Putamen (tissue), 1 donor: ENCODE measurements at places on chromosomes 16 and 17.

GRCh38 chr16:67137605-67138004 lies 13.2 kb downstream of the B3GNT9 start:
- no peak for DNase-seq

DNA sequence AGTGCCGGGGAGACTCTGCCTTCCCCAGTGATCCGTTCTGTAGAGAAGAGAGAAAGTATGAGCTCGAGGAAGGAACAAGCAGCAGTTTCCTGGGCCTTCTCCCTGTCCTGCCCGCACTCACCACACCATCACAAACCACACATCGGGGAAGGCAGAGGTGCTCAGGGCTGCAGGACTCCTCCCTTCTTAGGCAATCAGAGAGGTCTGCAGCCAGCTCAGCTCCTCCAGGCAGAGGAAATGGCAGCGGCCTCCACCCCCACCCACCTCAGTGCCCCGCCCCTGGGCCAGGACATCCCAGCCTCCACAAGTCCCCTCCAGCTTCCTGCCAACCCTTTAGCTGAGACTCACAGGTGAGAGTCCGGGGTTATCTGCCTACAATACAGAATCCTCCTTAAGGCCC lies 2.0 kb downstream of the ZNF319 start:
- DNase-seq = no peak

GRCh38 chr16:82936941-82937551 lies 310.3 kb downstream of the CDH13 start:
- no peak for DNase-seq

GRCh38 chr17:48056246-48056745 lies 8.1 kb downstream of the NFE2L1 start:
- no peak for DNase-seq

- DNase-seq = no peak
Measured at GRCh38 chr17:64318068-64318467, 55.0 kb upstream of the TEX2 start.

GRCh38 chr16:89584768-89585549 lies 9.4 kb downstream of the CPNE7 start:
- DNase-seq = peak; percentile 75

- DNase-seq = no peak
Measured at GRCh38 chr17:30482555-30482954, 5.3 kb downstream of the GOSR1 start.

DNA sequence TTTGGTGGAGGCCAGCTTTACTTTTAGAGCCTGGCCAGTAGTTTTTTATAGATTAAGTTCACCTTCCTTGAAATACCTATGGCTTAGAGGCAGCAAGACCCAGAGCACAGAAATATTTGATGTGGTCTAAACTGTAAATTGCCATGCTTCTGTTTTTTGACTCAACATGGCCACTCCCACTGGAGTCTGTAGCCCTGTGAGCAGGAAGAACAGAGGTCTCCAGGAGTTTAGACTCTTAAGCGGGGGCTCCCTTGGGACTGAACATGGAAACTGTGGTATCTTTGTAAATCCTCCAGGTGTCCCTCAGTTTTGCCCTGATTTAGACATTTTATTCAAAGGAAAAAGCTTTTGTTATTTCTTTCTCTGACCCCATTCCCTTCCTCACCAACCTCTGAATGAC lies 145.6 kb downstream of the FTO start:
- no peak for DNase-seq

- no peak for DNase-seq
Measured at GRCh38 chr16:27384425-27384824, 17.5 kb upstream of the IL21R start.

DNA sequence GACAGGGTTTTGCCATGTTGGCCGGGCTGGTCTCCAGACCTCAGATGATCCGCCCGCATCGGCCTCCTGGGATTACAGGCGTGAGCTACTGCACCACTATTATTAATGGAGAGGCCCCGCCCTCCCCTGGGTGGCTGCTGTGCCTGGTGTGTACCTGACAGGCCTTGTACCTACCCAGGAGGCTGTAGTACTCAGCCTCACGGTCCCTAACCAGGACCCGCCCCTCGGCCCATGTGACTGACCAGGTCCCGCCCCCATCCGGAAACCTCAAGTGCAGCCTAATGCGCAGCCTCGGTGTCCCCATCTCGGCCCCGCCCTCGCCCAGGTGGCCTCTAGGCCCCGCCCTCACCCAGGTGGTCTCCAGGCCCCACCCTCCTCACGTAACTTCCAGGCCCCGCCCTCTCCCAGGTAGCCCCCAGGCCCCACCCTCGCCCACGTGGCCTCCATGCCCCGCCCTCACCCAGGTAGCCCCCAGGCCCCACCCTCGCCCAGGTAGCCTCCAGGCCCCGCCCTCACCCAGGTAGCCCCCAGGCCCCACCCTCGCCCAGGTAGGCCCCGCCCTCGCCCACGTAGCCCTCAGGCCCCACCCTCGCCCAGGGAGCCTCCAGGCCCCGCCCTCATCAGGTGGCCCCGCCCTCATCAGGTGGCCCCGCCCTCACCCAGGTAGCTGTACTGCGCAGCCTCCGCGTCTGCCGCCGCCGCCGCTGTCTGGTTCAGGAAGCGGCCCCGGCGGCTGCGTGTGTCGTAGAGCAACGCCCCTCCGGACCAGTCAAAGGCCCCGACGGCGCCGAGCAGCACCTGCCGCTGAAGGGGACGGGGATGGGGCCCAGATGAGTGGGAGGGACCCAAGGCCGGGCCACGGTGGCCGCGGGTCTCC lies 31.0 kb downstream of the HASPIN start:
- no peak for DNase-seq

DNA sequence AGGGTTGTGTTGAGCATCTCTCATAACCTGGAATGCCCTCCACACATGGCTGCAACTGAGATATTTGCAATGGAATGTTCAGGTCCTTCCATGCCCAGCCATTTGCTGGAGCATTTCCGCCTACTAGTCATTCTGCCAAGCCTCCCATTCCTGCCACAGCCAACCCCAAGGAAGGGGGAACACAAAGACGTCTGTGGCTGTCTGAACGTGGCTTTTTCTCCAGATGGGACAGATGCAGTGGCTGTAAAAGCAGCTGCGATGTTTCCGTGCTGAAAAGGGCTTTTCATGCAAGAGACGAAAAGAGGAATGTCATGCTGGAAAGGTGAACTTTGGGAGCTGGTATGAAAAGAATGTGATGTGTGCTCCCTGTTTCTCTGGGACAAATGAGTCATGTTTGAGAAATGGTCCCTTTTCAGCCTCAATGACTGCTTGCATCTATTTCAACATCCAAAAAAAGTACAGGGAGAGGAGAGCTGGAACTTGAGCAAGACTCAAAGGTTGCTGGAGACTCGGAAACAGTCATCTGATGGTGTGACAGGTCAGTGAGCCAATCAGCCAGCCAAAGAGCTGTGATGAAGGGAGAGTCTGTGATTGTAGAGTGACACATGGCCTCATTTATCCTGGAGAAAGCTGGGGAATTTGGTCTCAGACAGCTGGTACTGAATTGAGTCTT lies 208.9 kb downstream of the SHISA9 start:
- peak; percentile 6 for DNase-seq

- DNase-seq = no peak
Measured at GRCh38 chr17:46059486-46059885, 60.4 kb downstream of the STH start.

- DNase-seq = no peak
Measured at GRCh38 chr17:77140878-77141767, at the start of gene SEC14L1. Gene SEC14L1 (plus strand): TSS chr17:77140969. CDS start chr17:77143597, 2,628 bp downstream.

- peak; percentile 7 for DNase-seq
Measured at GRCh38 chr17:2904135-2904534, 107.9 kb downstream of the RAP1GAP2 start.

GRCh38 chr17:76935331-76935730 lies 67.1 kb downstream of the MGAT5B start:
- no peak for DNase-seq

- DNase-seq = no peak
Measured at GRCh38 chr16:9481747-9482730, 390.6 kb downstream of the HAPSTR1 start.

DNA sequence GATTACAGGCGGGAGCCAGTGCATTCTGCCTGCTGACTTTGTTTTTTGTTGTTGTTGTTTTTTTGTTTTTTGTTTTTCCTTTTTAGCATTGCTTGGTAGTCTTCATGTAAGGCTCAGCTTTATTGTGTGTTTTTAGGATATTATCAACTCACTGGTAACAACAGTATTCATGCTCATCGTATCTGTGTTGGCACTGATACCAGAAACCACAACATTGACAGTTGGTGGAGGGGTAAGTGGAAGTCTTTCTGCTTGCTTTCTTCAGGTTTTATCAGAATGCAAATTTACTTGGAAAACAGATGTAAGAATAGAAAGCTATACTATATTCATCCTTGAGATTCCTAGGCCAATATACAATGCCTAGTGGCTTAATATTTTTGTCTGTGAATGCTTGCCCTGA lies 3.3 kb upstream of the CMTM1 start:
- no peak for DNase-seq

DNA sequence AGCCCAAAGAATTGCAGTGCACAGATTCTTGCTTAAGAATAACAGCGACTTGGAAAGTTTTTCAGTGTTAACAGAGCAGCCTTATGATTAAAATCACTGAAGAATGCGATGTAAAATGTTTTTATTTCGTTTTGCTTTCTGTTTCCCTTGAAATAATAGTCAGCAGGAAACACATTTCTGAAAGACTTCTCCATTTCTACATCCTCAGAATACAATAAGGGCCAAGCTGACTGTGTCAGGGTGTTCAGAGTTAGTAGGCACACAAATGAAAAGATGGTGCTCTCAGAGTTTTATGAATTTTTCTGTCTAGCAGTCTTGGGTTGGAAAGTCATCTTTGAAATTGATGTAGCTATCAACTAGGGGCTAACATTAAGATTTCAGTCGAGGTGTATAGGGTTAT lies 582.9 kb upstream of the RBFOX1 start:
- DNase-seq = no peak

DNA sequence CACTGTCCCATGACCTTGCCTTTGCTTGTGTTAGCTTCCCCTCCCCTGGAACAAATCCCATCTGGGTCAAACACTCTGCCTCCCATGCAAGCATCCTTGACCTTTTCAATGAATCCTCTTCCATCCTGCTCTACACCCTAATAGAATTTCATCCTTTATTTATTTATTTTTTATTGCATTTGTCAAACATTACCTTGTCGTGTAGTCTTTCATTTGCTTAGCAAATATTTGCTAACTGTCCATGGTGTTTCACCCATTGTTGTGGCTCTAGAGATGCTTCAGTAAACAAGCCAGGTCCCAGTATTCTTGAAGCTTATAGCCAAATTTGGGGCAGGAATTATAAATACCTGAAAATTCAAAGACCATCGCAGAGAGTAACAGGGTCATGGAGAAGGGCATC lies 51.0 kb upstream of the MRTFB start:
- DNase-seq = no peak

DNA sequence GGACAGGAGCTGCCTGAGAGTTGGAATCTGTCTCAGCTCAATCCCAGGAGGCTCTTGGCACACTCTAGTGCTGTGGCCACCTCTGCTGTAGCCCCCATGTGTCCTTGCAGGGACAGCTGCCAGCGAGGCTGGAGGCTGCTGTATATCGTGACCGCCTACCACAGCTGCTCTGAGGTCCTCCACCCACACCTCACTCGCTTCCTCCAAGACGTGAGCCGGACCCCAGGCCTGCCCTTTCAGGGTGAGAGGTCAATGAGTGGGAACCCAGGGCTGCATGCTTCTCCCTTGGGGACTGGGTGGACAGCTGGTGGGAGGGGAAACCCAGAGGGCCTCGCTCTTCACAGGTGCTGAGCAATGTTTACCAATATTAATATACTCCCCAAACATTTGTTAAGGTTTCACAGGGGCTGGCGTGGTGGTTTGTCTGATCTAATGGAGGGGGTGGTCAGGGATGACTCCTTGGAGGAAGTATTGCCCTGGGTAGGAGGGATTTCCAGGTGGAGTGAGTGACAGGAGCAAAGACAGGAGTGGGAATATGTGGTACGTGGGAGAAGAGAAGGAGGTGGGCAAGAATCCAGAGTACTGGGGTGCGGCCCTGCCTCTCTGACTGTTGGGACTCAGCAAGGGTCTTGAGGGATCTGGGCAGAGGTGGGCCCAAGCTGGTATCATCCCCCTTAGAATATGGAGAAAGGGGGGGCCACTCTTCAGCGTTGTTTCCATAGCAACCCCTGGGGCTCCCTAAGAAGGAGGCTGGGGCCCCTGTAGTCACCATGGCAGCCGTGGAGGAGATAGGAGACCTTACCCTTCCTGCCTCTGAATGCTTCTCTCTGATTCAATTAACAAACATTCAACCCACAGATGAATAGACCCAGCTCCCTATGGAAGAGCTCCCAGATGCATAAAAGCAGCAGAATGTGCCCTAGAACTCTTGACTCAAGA lies 22.2 kb upstream of the ALKBH5 start:
- DNase-seq = no peak

GRCh38 chr16:47852991-47853390 lies 302.8 kb downstream of the ABCC12 start:
- no peak for DNase-seq

GRCh38 chr16:2808181-2808580 lies 8.9 kb upstream of the PRSS21 start:
- no peak for DNase-seq

- no peak for DNase-seq
Measured at GRCh38 chr16:1197237-1197866, 27.7 kb downstream of the TPSG1 start.

- no peak for DNase-seq
Measured at GRCh38 chr17:50816271-50816670, 19.1 kb upstream of the WFIKKN2 start.

DNA sequence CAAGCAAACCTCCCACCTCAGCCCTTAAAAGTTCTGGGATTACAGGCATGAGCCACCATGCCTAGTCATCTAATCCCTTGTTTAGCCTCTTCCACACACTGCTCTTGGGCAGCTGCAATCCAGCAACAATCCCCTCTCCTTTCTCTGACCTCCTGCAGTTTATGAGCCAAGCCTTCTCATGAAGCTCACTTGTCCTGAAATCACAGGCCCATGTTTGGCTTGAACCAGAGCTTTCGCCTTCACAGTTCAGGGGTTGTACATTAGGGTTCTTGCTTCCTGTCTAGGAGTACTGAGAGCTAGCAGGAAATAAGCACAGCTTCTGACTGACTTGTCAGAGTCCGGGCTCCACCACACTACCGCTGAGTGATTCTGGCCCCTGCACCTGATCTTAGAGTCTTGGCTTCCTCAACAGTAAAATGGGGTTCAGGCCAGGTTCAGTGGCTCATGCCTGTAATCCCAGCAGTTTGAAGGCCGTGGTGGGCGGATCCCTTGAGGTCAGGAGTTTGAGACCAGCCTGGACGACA lies 16.3 kb downstream of the ERAL1 start:
- DNase-seq = no peak

DNA sequence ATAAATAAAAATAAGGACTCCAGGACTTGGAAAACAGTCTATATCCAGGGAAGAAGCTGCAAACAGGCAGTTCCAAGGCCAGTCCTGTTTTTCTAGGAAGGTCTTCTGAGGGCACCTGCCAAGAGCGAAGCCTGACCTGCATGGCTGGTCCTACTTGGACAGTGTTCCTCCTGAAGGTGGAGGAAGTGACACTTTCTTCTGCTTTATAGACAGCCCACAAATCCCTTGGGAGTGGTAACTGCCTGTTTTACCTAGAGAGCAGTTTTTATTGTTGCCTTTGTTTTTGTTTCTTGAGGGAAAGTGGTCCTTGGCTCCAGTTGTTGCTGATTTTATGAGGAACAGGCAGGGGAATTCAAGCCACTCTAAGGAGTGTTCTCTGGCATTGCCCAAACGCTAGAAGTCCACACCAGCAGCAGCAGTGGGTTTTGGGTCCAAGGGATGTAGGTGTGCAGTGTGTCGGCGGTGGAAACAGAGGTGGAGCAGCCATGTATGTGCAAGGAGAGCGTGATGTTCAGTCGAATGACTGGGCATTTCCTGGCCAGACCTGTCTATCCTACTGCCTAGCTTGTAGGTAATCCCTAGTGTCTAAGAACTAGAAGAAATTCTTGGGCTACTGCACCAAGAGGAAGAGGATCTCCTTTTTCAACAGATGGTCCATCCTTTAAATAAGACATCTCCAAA lies 35.3 kb downstream of the LDHD start:
- no peak for DNase-seq
